ENCODE measurements at places on chromosomes 7 and 10.

DNA sequence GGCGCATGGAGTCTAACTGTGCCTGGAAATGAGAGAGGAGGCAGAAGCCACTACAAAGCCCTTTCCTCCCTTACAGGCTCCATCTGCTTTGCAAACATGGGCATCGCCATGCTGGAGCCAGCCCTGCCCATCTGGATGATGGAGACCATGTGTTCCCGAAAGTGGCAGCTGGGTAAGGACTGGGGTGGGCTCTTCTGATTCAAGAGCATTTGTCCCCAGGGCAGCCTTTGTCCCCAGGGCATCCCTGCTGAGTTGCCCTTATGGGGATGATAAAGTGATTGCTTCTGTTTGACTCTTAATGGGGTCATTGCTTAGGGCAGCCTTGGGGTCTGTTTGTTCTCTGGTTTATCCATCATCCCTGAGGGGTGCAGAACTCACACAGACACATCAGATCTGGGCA, 16.8 kb downstream of the SLC18A2 start:
- no peak for DNase-seq

DNA sequence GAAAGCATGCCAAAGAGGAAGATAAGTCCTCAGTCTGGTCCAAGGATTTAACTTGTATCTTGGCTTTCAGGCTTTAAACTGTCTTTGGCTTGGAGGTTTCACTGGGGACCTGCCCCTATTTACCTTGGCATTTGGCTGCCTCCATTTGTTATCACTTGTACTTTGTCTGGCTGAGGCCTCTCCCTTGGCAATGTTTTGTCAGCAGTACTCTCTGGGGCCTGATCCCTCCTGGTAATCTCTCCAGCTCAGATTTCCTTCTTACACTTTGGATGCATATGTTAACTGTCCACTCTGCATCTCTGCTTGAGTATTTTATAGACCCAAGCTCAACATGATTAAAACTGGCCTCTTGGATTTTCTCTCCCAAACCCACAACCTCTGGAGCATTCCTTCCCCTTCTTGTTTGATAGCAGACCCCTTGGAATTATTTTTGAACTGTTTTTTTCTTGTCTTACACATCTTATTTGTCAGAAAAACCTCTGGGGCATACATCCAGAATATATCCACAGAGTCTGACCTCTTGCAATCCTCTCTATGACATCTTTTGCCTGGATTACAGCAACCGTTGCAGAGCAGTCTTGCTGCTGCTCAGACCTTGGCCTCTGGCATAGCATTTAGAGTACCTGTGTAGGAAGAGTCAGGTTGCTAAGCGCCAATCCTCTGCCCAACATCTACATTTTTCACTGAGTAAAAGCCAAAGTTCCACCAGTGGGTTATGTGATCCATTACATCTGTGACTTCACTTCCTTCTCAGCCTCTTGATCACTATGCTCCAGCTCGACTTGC, 35.2 kb downstream of the ZNF487 start:
- DNase-seq, result no peak

GRCh38 chr7:140649556-140650205, 9.1 kb upstream of the DENND2A start:
- DNase-seq, result no peak

DNA sequence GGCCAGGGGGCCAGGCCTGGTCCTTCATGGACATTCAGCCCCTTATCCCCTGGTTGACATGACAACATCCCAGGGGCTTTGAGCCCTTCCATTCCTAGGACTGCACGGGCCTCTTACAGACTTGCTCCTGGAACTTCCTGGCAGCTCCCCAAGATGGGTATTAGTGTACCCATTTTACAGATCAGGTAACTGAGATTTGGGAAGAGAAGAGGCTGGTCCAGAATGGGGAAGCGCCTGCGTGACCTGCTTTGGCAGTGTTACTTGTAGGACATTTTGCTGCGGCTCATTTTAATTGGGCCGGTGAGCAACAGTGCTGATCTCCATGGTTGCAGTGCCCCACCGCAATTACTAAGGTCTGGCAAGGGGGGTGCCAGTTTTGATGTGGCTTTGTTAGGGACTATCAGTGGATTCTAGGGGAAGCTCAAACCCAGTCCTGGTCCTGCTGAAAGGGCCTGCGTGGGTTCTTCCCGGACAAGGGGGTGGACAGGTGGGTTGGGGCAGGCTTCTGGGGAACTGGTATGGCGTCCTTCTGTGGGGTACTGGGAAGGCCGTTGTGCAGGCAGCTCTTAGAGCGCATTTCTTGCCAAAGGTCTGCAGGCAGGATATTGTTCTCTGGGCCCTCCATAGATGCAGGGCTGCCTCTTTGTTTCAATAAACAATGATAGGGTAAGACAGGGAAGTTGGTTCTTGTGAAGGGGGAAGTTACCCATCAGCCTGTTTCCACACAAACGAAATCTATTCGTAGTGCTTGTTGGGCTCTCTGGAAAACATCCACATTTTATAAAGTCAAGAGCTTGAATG, 137.6 kb downstream of the RGS10 start:
- DNase-seq, result no peak

GRCh38 chr7:134584290-134584689, 35.4 kb downstream of the AKR1B15 start:
- no peak for DNase-seq

- DNase-seq, result no peak
Observed at GRCh38 chr10:63744060-63744941, 223.1 kb downstream of the REEP3 start.

GRCh38 chr7:40329601-40330153, 194.9 kb downstream of the SUGCT start:
- no peak for DNase-seq

- no peak for DNase-seq
Observed at GRCh38 chr7:132243463-132243862, 332.8 kb downstream of the PLXNA4 start.

GRCh38 chr7:39088730-39089593, 111.3 kb downstream of the POU6F2 start:
- DNase-seq, result no peak

DNA sequence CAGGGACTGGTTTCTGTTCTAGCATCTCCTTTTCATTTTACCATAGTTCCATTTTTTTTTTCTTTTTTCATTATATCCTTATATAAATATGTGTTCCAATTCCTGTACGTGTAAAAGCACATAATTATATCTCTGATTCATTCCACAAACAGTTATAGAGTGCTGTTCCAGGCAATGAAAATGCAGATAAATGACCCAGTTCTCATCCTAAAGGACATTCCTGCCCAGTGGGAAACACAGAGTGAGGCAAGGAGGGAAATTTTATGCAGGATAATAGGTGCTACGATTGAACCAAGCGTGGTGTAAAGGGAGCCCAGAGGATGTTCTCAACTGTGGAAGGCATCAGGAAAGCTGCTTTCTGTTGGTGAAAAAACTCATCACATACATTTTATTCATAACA, 408.1 kb downstream of the GATA3 start:
- no peak for DNase-seq
